ENCODE measurements at places on chromosomes 12 and 14. TPM values are rescaled to one million over a fixed set of nuclear protein-coding genes. Genes with fewer than 3 reads are reported as not detected.

PYGL gene
- total RNA-seq, result 58.0 TPM

GTF2H3 gene
- total RNA-seq, result 37.3 TPM

CABP1 gene
- 0.72 TPM for total RNA-seq

NTS gene
- 3.4 TPM for total RNA-seq

TAS2R46 gene
- 1.3 TPM for total RNA-seq

CLEC9A gene
- not detected for total RNA-seq

PRR4 gene
- total RNA-seq, result 1.2 TPM

KRT75 gene
- total RNA-seq, result not detected

ZDHHC22 gene
- total RNA-seq, result 1.9 TPM

SAMD15 gene
- total RNA-seq, result 4.3 TPM

DNA sequence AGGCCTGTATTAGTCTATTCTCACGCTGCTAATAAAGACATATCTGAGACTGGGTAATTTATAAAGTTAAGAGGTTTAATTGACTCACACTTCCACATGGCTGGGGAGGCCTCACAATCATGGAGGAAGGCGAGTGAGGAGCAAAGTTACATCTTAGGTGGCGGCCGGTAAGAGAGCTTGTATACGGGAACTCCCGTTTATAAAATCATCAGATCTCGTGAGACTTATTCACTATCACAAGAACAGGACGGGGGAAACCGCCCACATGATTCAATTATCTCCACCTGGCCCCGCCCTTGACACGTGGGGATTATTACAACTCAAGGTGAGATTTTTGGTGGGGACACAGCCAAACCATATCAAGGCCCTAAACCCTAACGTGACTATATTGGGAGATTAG is 110.1 kb downstream of the LLPH start:
- no peak for DNase-seq
- no peak overlapping the region for H3K27ac ChIP-seq
- no peak overlapping the region for H3K4me3 ChIP-seq
- H3K4me1 ChIP-seq, result no peaks in the 10 kb centered on the region
- no peaks in the 10 kb centered on the region for H3K27me3 ChIP-seq

- peaks cover 48% of the 10 kb centered on the region for H3K36me3 ChIP-seq
- no peaks in the 10 kb centered on the region for H3K4me1 ChIP-seq
- H3K27me3 ChIP-seq, result no peaks in the 10 kb centered on the region
- no peak overlapping the region for H3K4me3 ChIP-seq
- no peak overlapping the region for H3K27ac ChIP-seq
- DNase-seq, result no peak
Observed at GRCh38 chr14:105427936-105428485, 8.4 kb downstream of the MTA1 start.

DNA sequence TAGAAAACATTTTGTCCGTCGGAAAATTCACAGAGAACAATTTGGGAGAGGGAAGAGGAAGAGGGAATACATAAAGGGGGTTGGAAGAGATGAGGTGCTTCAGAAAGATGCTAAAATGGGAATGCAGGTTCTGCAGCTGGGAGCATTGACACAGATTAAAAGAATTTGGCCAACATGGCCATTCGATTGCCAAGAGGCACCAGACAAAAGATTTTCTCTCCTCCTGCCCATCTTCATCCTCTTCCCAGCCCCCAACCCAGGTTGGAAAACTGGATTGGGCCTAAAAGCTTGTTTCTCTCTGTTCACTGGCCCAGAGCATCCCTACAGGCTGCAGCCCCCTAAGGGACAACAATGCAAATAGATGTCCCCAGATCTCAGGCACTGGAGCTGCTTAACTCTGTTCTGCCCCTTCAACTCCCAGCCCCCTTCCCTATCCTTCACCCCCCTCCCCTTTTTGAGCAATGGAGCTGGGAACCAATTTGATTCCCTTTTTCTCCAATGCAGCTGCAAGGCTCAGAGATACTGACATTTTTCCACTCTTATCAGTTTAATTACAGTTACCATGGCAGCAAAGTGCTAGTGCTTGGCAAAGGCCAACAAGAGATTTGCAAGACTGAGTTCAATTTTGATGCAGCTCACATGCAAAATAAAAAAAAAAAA is 1.9 kb downstream of the LMO3 start:
- peak overlapping the region; percentile 67 for H3K4me3 ChIP-seq
- peaks cover 64% of the 10 kb centered on the region for H3K27me3 ChIP-seq

GRCh38 chr12:61490526-61491498 is 769.4 kb upstream of the USP15 start:
- H3K4me1 ChIP-seq, result no peaks in the 10 kb centered on the region
- no peaks in the 10 kb centered on the region for H3K36me3 ChIP-seq
- DNase-seq, result no peak
- H3K27ac ChIP-seq, result no peak overlapping the region
- no peak overlapping the region for H3K4me3 ChIP-seq
- H3K27me3 ChIP-seq, result no peaks in the 10 kb centered on the region

GRCh38 chr12:76685246-76685678 is 78.7 kb upstream of the ZDHHC17 start:
- H3K4me3 ChIP-seq, result no peak overlapping the region
- peak; percentile 87 for DNase-seq
- no peak overlapping the region for H3K27ac ChIP-seq
- H3K4me1 ChIP-seq, result no peaks in the 10 kb centered on the region
- H3K36me3 ChIP-seq, result no peaks in the 10 kb centered on the region
- H3K27me3 ChIP-seq, result peaks cover 8% of the 10 kb centered on the region

GRCh38 chr12:14272956-14273912 is 92.2 kb upstream of the ATF7IP start:
- no peak for DNase-seq
- H3K36me3 ChIP-seq, result no peaks in the 10 kb centered on the region
- no peaks in the 10 kb centered on the region for H3K4me1 ChIP-seq
- no peaks in the 10 kb centered on the region for H3K27me3 ChIP-seq
- H3K27ac ChIP-seq, result no peak overlapping the region

- H3K27ac ChIP-seq, result peak overlapping the region; percentile 70
- H3K36me3 ChIP-seq, result peaks cover 5% of the 10 kb centered on the region
- H3K4me3 ChIP-seq, result peak overlapping the region; percentile 92
- no peaks in the 10 kb centered on the region for H3K27me3 ChIP-seq
Observed at GRCh38 chr12:121297435-121297991, 1.0 kb upstream of the CAMKK2 start.

DNA sequence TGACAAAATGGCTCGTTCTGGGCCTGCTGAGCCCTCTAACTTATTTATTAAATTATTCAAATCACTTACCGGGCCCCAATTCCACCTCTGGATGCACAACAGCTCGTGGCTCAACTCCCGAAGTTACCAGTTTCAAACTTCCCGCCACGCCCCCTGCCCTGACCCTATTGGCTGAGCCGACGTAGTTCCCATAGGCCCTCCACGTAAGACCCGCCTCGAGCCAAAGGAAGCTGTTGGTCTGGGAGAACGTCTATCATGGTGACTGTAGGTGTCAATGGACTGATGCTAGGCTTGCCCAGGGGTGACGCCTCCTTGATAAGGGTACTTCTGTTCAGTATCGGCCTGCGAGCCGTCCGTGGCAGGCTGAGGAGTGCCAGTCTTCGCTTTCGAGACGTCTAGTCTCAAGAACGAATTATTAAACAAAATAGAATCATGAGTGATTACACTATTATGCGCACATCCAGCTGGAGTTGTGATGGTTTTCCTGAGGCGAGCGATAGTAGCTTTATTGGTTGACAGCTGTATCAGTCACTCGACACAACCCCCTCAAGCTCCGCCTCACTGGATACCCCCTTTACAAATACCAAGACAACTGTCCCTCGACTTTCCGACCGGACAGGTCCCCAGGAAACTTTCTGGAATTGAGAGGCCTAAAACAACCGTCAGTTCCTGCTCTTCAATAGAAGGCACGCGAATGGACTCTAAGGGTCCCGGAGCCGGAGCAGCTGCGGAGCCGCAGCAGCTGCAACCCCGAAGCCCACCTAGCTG is at the start of gene CDCA3:
Gene CDCA3, minus strand, starts transcription at position 134 of the 768 bp plus-strand sequence. CDS start 334 bp downstream, outside the sequence.
- no peaks in the 10 kb centered on the region for H3K27me3 ChIP-seq
- peak within 1 kb of the TSS; percentile 92 for H3K4me3 ChIP-seq
- peaks cover 48% of the 10 kb centered on the region for H3K36me3 ChIP-seq
- DNase-seq, result peak; percentile 100
- H3K4me1 ChIP-seq, result peaks cover 2% of the 10 kb centered on the region

DNA sequence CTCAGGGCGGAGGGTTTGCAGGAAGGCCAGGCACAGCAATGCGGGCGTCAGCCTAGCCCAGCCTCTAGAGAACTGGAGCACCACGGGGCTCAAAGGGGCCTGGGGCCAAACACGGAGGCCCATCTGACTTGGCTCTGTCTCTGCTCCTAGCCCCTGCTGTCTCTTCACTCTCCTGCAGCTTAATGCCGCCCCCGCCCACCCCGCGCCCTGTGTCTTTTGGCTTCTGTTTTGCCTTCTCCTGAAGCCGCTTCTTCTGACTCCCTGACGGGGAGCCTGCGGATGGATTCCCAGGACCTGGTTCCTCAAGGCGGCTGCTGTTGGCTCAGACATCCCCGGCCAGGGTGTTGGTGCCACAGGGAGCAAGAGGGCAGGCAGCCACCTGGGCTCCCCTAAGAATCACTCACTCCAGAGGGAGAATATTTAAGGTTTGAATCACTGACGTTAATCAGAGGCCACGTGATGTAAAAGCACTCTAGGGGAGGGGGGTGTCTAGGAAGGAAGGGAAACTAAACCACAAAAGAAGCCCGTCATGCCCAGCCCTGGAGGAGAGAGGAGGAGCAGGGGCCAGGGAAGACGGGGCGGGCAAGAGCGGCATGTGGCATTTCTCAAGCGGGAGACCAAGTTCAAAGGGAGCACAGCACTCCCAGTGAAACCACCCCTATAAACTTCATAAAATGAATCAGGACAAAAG is 36.9 kb upstream of the PRMT8 start:
- peaks cover 6% of the 10 kb centered on the region for H3K27me3 ChIP-seq
- H3K27ac ChIP-seq, result no peak overlapping the region
- no peak overlapping the region for H3K4me3 ChIP-seq
- DNase-seq, result peak; percentile 76

- H3K4me1 ChIP-seq, result no peaks in the 10 kb centered on the region
- no peaks in the 10 kb centered on the region for H3K36me3 ChIP-seq
- DNase-seq, result peak; percentile 83
- peaks cover 48% of the 10 kb centered on the region for H3K27me3 ChIP-seq
- H3K4me3 ChIP-seq, result no peak overlapping the region
Observed at GRCh38 chr12:67388331-67389138, 119.4 kb downstream of the CAND1 start.

DNA sequence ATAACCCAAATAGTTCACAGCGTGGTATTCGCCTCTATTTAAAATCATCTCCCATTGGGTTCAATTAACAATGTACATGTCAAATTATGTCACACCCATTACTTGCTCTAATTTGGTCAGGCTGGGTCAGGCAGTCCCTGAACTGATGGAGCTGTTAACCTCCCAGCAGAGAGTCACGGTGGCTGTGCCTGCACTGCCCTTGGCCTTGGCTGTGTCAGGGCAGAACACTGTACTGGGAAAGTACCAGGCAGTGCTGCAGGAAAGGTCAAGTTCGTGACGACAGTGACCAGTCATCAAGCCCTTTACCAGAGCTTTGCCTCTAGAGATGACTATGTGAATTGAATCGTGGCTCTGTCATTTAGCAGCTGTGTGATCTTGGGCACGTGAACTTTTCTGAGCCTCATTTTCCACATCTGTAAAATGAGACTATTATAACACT is 100.0 kb downstream of the ARF6 start:
- H3K4me1 ChIP-seq, result no peaks in the 10 kb centered on the region
- H3K27ac ChIP-seq, result no peak overlapping the region
- no peaks in the 10 kb centered on the region for H3K27me3 ChIP-seq
- H3K4me3 ChIP-seq, result no peak overlapping the region
- H3K36me3 ChIP-seq, result no peaks in the 10 kb centered on the region

GRCh38 chr12:55743406-55744339 is 751 bp downstream of the GDF11 start:
- H3K4me1 ChIP-seq, result peaks cover 5% of the 10 kb centered on the region
- H3K4me3 ChIP-seq, result peak overlapping the region; percentile 96
- peak overlapping the region; percentile 34 for H3K27ac ChIP-seq
- H3K36me3 ChIP-seq, result peaks cover 20% of the 10 kb centered on the region
- no peaks in the 10 kb centered on the region for H3K27me3 ChIP-seq

GRCh38 chr14:99199846-99200653 is 71.9 kb downstream of the BCL11B start:
- peaks cover 12% of the 10 kb centered on the region for H3K36me3 ChIP-seq
- DNase-seq, result no peak
- H3K4me3 ChIP-seq, result no peak overlapping the region
- H3K27ac ChIP-seq, result no peak overlapping the region

All from endodermal cell (in vitro differentiated cells).